ENCODE measurements at places on chromosomes 11 and 22. TPM values are rescaled to one million over a fixed set of nuclear protein-coding genes. Genes with fewer than 3 reads are reported as not detected.

The STT3A gene
- polyA plus RNA-seq: 221 TPM

The OSBP2 gene
- 7.9 TPM for polyA plus RNA-seq

- DNase-seq: no peak
Observed at GRCh38 chr11:112321501-112322172, 61.0 kb upstream of the PLET1 start.

DNA sequence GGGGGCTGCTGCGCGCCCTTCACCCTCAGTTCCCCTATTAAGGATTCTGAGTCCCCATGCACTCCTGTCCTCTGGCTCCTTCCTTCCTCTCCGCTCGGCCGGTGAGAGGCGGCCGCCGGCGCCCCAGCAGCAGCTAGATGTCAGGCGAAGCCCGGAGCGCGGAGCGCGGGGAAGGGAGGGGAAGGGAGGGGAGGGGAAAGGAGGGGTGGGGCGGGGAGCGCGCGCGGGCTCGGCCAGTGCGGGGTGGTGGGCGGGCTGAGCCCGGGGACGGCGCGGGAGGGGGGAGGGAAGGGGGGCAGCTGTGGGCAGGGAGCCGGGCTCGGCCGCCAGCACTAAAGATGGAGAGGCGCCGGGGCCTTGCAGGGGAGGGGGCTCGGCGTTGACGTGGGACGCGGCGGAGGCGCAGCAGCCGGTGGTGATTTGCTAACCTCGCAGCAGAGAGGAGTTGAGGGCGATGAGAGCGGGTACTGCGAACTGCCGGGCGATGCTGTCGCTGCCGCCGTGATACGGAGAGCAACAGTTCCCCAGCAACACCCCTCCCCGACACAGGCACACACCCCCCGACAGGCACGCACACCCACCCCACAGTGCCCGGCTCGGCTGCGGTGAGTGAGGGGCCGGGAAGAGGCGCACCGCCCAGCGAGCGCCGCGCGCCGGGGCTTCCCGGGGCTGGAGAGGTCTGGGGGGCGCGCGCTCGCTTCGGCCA, at the start of gene ZBTB16:
Gene ZBTB16, plus strand, starts transcription at position 434 of the 706 bp plus-strand sequence. CDS start 3,590 bp downstream, outside the sequence.
- DNase-seq: no peak

- no peak for DNase-seq
Observed at GRCh38 chr22:20186183-20186870, 35.5 kb upstream of the CCDC188 start.

- peak; percentile 39 for DNase-seq
Observed at GRCh38 chr11:133163463-133164419, 368.6 kb downstream of the OPCML start.

All from left renal pelvis (tissue), 4 donors.